ENCODE measurements at places on chromosomes 1 and 21.

DNA sequence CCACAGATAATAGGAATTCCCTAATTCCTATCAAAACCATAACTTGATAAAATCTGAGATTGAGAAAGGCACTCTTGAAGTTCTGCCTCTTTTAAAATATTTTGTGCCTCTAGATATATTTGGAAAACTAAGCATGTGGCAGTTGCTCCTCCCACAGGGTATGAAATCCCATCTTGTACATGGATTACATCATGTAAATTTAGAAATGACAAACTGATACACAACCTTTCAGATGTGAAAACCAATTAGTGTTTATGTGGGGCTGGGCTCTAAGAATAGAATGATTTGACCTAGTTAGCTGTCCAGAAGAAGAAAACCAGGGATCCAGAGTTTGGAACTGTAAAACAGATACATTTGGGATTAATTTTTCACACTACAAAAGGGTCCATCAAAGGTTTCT, 15.7 kb downstream of the LRRC53 start:
- no peak for DNase-seq
- H3K4me3 ChIP-seq = no peak overlapping the region
- no peaks in the 10 kb centered on the region for H3K27me3 ChIP-seq
- H3K36me3 ChIP-seq = no peaks in the 10 kb centered on the region
- no peak overlapping the region for H3K27ac ChIP-seq

DNA sequence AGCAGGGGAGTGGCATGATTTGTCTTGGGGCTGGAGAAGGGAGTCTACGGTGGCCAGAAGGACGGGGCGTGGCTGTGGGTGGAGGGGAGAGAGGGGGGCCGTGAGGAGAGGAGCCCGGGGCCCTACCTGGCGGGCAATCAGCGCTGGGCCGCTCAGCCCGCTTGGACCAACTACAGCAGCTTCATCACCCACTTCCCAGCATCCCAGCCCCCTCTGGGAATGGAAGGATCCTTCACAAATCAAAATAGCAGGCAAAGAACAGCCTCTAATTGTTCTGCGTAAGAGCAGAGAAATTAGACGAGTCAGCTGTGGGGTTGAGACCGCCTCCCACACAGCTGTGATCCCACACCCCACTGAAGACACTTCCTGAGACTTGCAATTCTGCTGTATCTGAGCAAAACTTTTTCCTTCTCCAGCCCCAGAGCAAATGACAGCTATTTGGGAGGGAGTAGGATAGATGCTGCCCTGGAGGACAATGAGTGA, 43.5 kb downstream of the OPRD1 start:
- no peak overlapping the region for H3K27ac ChIP-seq
- H3K4me3 ChIP-seq = no peak overlapping the region
- DNase-seq = no peak

DNA sequence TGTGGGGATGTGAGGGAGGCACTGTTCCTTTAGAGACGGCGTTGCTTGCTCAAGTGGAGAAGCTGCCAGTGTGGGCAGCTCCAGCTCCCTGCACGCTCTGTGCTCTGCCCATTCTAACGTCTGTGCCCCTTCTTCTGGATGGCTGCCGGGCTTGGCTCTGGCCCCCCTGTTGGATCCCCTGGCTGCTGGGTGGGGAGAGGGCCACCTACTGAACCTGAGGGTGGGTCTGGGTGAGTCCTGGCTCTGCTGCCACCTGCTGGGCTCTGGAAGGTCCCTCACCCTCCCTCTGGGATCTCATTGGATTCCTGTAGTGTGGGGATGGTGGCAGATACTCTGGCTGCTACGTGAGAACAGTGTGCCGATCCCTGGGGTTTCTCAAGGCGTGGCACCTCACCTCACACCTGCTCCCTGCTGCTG, 5.0 kb downstream of the PFKL start:
- peaks cover 19% of the 10 kb centered on the region for H3K4me1 ChIP-seq
- H3K4me3 ChIP-seq = no peak overlapping the region
- peak overlapping the region; percentile 72 for H3K27ac ChIP-seq
- no peaks in the 10 kb centered on the region for H3K27me3 ChIP-seq
- peaks cover 29% of the 10 kb centered on the region for H3K36me3 ChIP-seq
- no peak for DNase-seq

DNA sequence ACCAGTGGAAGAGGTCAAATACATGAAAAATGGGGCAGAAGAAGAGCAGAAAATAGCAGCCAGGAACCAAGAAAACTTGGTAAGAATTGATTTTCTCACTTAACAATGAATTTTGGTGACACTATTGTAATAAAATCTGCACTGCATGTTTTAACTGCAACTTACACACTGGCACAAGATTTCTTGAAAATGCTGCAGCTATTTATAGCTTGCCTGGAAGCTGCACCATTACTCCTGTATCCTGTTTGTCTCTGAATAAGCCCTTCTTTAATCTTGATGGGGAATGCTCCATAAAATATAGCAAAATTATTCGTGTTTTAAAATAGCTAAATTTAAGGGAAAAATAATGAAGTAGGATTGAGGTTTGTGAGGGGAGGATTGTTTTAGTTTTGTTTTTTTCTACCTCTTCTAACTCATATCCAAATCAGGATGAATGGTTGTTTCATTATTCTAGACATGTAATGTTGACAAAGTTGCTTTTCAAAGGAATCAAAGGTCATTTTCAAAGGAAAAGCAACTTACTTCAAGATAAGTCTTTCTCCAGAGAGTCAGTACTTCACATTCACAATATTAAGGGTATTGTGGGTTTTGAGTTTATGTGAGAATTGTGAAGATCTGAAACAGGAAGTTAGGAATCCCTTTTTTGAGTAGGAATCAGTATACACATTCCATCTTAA, 120.9 kb downstream of the C1orf21 start:
- no peaks in the 10 kb centered on the region for H3K36me3 ChIP-seq

GRCh38 chr1:116574581-116575291, 3.9 kb upstream of the CD58 start:
- H3K4me1 ChIP-seq = peaks cover 37% of the 10 kb centered on the region
- H3K27ac ChIP-seq = no peak overlapping the region
- H3K27me3 ChIP-seq = no peaks in the 10 kb centered on the region
- no peak overlapping the region for H3K4me3 ChIP-seq

- DNase-seq = no peak
- H3K4me1 ChIP-seq = no peaks in the 10 kb centered on the region
- H3K27ac ChIP-seq = no peak overlapping the region
- H3K27me3 ChIP-seq = no peaks in the 10 kb centered on the region
Measured at GRCh38 chr1:10616696-10617095, 141.9 kb downstream of the PEX14 start.

- peaks cover 3% of the 10 kb centered on the region for H3K36me3 ChIP-seq
- H3K4me3 ChIP-seq = peak overlapping the region; percentile 47
Measured at GRCh38 chr1:1347026-1347595, 2.1 kb downstream of the DVL1 start.

DNA sequence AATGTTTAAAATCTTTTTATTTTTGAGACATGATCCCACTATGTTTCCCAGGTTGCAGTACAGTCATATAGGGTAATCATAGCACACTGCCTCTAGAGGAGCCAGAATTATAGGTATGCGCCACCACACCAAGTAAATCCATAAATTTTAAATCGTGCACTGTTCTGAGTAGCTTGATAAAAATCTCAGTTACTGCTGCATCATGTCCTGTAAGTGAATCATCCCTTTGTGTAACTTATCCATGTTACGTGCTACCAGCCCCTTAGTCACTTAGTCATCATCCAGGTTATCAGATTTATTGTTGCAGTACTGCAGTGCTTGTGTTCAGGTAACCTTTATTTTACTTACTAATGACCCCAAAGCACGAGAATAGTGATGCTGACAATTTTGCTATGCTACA, 1770.9 kb downstream of the BRINP3 start:
- H3K4me1 ChIP-seq = no peaks in the 10 kb centered on the region
- H3K36me3 ChIP-seq = no peaks in the 10 kb centered on the region
- no peak for DNase-seq

GRCh38 chr1:31535561-31535960, 40.8 kb upstream of the TINAGL1 start:
- DNase-seq = no peak

GRCh38 chr1:54167422-54168139, 14.8 kb upstream of the CDCP2 start:
- DNase-seq = no peak
- no peak overlapping the region for H3K4me3 ChIP-seq
- no peak overlapping the region for H3K27ac ChIP-seq
- H3K36me3 ChIP-seq = no peaks in the 10 kb centered on the region
- no peaks in the 10 kb centered on the region for H3K27me3 ChIP-seq

DNA sequence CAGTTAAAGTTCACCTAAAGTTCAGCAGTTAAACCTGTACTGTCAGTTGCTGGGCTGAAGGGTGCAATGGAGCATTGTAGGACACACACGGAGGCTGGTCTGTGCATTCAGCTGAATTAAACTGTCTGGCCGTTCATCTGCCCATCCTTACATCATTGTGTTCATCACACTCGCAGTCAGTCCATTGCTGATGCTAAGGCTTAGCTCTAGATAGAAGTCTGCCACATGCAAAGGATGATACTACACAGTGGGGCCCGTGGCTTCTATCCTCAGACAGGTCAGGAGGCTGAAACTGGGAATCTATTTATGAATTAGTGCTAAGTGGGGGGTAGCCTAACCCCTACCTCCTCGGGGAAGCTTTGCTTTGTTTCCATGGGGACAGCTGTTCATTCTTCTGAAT, 60.4 kb downstream of the CNIH3 start:
- peaks cover 4% of the 10 kb centered on the region for H3K27me3 ChIP-seq
- H3K4me3 ChIP-seq = no peak overlapping the region
- no peak for DNase-seq
- H3K27ac ChIP-seq = no peak overlapping the region

- no peak for DNase-seq
- no peak overlapping the region for H3K27ac ChIP-seq
- no peaks in the 10 kb centered on the region for H3K27me3 ChIP-seq
- no peak overlapping the region for H3K4me3 ChIP-seq
- H3K4me1 ChIP-seq = peaks cover 5% of the 10 kb centered on the region
Measured at GRCh38 chr1:160363010-160363409, 3.9 kb upstream of the NHLH1 start.

DNA sequence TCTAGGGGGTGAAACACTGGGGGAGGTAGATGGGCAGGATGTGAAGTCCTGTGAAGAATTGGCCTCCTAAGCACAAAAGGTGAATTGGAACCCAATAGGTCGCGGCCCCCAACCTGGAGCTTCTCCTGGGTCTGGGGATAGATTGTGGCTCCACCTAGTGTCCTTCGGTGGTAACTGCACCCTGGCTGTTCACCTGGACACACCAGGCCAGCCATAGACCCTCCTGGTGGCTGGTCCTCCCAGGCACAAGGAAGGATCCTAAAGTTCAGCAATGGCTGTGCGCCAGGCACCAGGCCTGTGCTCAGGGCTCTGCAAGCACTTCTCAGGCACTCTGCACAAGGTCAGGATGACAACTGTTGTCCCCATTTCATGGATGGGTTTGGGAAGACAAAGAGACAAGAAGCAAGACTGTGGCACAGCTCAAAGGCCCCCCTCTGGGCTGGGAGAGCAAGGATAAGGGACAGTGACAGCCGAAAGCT, 13.5 kb downstream of the ESPN start:
- DNase-seq = peak; percentile 65
- no peak overlapping the region for H3K4me3 ChIP-seq
- no peaks in the 10 kb centered on the region for H3K36me3 ChIP-seq
- peaks cover 27% of the 10 kb centered on the region for H3K27me3 ChIP-seq
- no peak overlapping the region for H3K27ac ChIP-seq

DNA sequence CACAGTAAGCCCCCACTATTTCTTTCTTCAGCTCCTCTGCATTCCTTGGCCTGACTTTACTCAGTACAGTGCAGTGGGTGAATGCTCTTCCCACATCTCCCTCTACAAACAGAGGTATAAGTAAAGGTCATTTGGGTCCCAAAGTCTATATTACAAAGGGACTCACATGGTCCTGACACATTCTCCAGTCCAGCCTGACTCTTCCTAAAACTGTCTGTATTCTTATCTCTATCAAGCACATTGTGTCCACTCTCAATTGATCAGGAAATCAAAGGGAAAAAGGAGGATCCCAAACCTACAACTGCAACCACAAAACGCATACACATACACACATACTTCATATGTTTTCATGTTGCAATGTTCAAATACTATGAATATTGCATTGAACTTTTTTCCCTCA, 49.4 kb downstream of the FRRS1 start:
- no peak for DNase-seq
- no peaks in the 10 kb centered on the region for H3K4me1 ChIP-seq
- no peak overlapping the region for H3K4me3 ChIP-seq
- H3K36me3 ChIP-seq = no peaks in the 10 kb centered on the region
- H3K27me3 ChIP-seq = no peaks in the 10 kb centered on the region
- no peak overlapping the region for H3K27ac ChIP-seq

- H3K36me3 ChIP-seq = no peaks in the 10 kb centered on the region
- H3K27ac ChIP-seq = no peak overlapping the region
- no peaks in the 10 kb centered on the region for H3K27me3 ChIP-seq
- H3K4me3 ChIP-seq = no peak overlapping the region
- no peaks in the 10 kb centered on the region for H3K4me1 ChIP-seq
- no peak for DNase-seq
Measured at GRCh38 chr1:50251702-50252101, 143.0 kb downstream of the ELAVL4 start.

- H3K4me3 ChIP-seq = no peak overlapping the region
- DNase-seq = no peak
- no peaks in the 10 kb centered on the region for H3K36me3 ChIP-seq
- H3K4me1 ChIP-seq = no peaks in the 10 kb centered on the region
- H3K27me3 ChIP-seq = peaks cover 6% of the 10 kb centered on the region
- no peak overlapping the region for H3K27ac ChIP-seq
Measured at GRCh38 chr1:13664451-13664850, 35.5 kb upstream of the PRDM2 start.

DNA sequence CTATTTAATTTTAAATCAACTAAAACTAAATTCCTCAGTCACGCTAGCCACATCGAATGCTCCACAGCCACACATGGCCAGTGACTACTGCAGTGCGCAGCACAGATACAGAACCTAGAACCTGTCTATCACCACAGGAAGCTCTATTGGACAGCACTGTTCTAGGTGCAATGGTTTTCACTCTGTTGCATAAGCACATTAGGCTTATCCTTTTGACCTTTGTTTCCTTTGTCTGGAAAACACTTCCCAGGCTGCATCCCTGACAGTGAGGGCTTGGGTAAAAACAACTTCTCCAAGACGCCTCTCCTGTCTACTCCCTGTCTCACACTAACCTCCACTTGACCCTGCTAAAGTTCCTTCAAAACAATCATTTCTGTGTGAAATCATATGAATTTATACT, 33.6 kb upstream of the RAP1GAP start:
- no peaks in the 10 kb centered on the region for H3K27me3 ChIP-seq
- H3K27ac ChIP-seq = no peak overlapping the region
- H3K4me1 ChIP-seq = peaks cover 12% of the 10 kb centered on the region
- no peak overlapping the region for H3K4me3 ChIP-seq
- peaks cover 71% of the 10 kb centered on the region for H3K36me3 ChIP-seq

DNA sequence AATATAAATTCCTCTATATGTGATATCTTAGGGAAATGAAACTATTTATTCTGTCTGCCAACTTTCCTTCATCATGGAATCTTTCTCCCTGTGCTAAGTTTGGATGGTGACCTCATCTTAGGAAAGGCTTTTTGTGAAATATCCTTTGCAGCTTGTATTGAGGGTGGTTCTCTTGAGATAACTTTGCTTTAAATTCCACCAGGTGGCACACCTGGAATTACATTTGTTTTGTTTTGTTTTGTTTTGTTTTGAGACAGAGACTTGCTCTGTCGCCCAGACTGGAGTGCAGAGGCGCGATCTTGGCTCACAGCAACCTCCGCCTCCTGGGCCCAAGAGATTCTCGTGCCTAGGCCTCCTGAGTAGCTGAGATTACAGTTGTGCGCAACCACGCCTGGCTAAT, 7.6 kb upstream of the CD1A start:
- H3K27me3 ChIP-seq = peaks cover 55% of the 10 kb centered on the region
- no peak overlapping the region for H3K27ac ChIP-seq
- H3K4me3 ChIP-seq = no peak overlapping the region
- H3K36me3 ChIP-seq = no peaks in the 10 kb centered on the region

All from activated T-helper 2 cell treated with anti-CD3 and anti-CD28 coated beads, Interferon-gamma antibody, Interleukin-2, Interleukin-4, amounts not matched to agents 10 μg/mL and 5 μg/mL and 100 μg/mL, durations not matched to agents 14 hours and 24 hours and 36 hours (primary cell).